ENCODE measurements at places on chromosomes 13 and 19.

GRCh38 chr19:19624032-19624570 lies 3.9 kb downstream of the LPAR2 start:
- no peak for DNase-seq

- DNase-seq: no peak
Measured at GRCh38 chr13:71017607-71018006, 849.4 kb downstream of the DACH1 start.

- no peak for DNase-seq
Measured at GRCh38 chr13:49343255-49343654, 95.5 kb downstream of the CDADC1 start.

DNA sequence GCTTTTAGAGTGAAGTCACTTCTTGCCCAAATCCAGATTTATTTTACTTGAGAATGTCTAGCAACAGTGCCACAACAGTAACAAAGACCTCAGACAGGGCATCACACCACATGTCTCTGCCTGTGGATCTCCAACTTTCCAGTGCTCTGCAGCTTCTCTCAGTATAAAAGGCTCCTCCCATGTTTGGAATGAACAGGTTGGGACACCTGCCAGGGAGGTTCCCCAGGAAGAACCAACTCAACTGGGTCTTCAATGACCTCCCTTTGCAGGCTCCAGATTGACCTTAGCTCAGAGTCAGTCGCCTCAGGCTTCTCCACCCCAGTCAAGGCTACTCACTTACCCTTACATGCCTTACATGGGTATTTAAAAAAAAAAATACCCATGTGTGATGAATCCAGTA lies 3.4 kb downstream of the ZNF823 start:
- DNase-seq: no peak

DNA sequence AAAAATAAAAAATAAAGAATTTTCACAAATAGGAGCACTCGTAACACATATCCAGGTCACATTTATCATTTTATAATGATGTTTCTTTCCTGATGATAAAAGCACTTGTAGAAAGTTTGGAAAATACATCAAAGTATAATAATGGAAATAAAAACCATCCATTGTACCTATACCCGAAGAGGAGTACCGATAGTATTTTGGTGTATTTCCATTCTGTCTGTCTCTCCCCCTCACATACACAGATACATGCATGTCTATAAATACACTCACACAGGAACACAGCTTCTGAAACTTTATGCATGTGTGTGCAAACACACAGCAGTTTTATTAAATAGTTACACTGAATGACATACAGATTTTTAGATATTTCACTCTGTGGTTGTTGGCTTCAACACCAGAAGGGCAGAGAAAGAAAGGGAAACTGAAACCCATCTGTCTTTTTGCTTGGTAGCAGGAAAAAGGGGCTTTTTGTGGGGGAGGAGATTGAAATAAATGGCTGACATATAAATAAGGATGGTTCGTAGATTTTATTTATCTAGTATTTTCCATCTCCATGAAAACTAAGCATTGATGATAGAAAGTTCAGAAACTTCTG lies 114.8 kb downstream of the LRCH1 start:
- DNase-seq: no peak

DNA sequence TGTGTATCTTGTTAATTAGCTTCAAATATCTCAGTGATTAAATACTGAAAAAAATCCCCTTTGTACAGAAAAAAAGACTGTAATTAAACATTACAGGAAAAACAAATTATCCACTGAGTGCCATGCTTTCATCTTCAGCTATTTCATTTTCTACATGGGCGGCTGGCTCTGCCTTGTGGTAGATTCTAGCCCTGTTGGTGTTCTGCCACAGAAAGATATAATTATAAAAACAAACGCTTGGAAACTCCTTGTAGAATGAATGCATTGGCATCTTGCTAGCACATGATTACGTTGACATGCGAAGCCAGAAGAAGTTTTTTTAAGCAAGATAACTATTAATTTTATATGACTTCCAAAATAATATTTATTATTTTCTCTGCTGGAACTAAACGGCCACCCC lies 496.8 kb downstream of the MYO16 start:
- no peak for DNase-seq

- DNase-seq: no peak
Measured at GRCh38 chr13:106151056-106151699, 384.3 kb downstream of the EFNB2 start.

Measured in dorsolateral prefrontal cortex (tissue), 122 donors.